Stimulated activated naive CD4-positive, alpha-beta T cell treated with Interleukin-2 at 50 U/mL for 16 hours (primary cell): ENCODE measurements at places on chromosomes 1 and 21.

GRCh38 chr21:44666401-44667320 is at the start of gene KRTAP12-2:
Gene KRTAP12-2, minus strand, starts transcription at chr21:44666927. Its CDS starts 41 bp downstream, at chr21:44666886.
- DNase-seq = no peak

- DNase-seq = no peak
Measured at GRCh38 chr1:147673406-147673805, 3.1 kb upstream of the ACP6 start.

- no peak for DNase-seq
Measured at GRCh38 chr1:60958001-60958400, 124.4 kb upstream of the NFIA start.

DNA sequence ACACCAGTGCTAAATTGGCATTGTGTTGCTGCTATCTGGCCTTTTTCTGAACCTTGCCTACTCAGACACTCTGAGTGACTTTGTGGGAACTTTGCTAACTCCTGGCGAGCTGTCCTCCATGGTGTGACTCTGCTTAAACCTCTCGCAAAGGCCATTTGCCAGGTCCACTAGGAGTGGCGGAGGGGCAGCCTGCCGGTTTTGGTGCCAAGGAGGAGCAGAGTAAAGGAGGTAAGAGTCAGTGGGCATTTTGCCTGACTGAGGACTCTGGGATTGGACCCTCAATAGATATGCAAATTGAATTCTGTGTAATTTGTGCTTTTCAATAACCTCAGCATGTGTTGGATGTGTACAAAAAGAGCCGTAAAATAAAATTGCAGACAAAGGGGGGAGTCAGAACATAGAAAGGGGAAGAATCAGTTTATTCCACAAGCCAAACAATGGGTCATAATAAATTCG is 386.6 kb upstream of the NFIA start:
- no peak for DNase-seq

DNA sequence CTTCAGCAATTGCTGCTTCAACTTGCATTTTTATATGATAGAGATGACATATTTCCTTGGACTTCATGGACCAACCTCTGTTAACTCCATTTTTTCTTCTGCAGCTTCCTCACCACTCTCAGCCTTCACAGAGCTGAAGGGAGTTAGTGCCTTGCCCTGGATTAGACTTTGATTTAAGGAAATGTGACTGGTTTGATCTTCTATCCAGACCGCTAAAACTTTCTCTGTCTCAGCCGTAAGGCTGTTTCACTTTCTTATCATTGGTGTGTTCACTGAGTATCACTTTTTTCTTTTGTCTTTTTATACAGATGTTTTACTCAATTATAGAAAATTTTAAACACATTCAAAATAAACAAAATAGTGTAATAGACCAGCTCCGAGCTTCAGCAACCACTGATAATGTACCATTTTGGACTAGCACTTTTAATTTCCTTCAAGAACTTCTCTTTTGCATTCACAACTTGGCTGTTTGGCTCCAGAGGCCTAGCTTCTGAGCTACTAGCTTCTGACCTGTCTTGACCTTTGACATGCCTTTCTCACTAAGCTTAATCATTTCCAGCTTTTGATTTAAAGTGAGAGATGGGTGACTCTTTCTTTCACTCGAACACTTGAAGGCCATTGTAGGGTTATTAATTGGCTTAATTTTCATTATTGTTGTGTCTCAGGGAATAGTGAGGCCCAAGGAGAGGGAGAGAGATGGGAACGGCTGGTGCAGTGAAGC is 9.3 kb downstream of the NEK7 start:
- no peak for DNase-seq

DNA sequence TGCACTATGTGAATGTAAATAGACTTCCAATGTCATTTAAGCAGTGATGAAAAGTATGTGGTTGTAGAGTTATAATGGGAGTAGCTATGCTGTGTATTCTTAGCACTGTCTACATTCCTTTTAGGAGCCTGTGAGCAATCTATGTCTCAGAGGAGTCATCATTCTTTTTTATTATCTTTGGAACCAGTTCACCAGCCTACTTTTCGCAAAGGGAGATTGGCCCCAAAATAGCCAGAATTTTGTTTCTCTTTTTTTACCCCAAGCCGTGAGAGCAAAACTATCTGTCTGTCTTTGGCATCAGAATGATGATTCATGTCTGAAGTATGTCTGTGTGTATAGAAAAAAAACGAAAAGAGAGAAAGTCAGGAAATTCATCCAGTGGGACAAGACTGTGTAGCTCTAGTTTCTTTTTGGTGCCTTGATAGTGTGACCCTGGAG is 44.2 kb downstream of the OSBPL9 start:
- DNase-seq = no peak

GRCh38 chr1:179169616-179170467 is 59.6 kb downstream of the ABL2 start:
- no peak for DNase-seq

GRCh38 chr1:99756598-99756997 is 9.8 kb downstream of the FRRS1 start:
- no peak for DNase-seq

DNA sequence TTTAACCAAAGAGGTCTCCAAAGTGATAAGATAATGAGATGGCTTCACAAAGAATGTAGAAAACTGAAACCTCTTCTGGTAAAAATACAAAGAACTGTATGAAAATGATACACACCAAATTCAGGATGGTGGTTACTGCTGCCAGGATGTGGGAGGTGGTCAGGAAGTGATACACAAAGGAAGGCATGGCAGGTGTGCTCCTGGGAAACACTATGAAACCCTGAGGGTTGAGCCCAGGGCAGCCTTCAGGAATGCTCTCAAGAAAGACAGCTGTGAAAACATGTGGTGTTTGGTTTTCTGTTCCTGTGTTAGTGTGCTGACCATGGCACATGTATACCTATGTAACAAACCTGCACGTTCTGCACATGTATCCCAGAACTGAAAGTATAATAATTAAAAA is 109.3 kb downstream of the NTNG1 start:
- no peak for DNase-seq

GRCh38 chr1:244545511-244545910 is 84.4 kb downstream of the CATSPERE start:
- DNase-seq = no peak
